Activated T-helper 1 cell treated with anti-CD3 and anti-CD28 coated beads, Interleukin-12 subunit alpha, Interleukin-12 subunit beta, Interleukin-2, Interleukin-4 antibody, amounts not matched to agents 30 ng/mL and 10 ng/mL and 1 ng/mL, durations not matched to agents 14 hours and 24 hours and 36 hours (primary cell): ENCODE measurements at places on chromosomes 6 and 20.

DNA sequence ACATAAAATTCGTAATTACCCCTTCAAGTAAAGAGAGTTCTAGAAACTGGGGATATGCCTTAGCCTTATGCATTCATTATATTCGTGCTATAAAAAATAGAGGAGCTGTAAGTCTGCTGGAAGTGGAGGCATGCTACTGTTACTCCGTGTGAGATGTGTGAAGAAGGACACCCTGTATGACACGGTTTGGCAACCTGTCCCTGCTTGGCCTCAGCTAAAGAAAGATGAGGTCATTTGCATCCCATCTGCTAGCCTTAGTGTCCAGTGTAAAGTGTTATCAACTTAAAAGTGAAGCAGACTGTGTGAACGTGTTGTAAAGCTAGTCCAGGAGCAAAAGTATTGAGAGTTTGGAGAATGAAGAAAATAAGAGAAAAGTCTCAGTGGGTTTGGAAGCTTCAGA, 135.1 kb upstream of the RAB32 start:
- no peak for DNase-seq

- DNase-seq, result no peak
Observed at GRCh38 chr6:107642861-107643328, 153.0 kb downstream of the SOBP start.

- DNase-seq, result no peak
Observed at GRCh38 chr20:17611540-17612286, 41.8 kb downstream of the DSTN start.

DNA sequence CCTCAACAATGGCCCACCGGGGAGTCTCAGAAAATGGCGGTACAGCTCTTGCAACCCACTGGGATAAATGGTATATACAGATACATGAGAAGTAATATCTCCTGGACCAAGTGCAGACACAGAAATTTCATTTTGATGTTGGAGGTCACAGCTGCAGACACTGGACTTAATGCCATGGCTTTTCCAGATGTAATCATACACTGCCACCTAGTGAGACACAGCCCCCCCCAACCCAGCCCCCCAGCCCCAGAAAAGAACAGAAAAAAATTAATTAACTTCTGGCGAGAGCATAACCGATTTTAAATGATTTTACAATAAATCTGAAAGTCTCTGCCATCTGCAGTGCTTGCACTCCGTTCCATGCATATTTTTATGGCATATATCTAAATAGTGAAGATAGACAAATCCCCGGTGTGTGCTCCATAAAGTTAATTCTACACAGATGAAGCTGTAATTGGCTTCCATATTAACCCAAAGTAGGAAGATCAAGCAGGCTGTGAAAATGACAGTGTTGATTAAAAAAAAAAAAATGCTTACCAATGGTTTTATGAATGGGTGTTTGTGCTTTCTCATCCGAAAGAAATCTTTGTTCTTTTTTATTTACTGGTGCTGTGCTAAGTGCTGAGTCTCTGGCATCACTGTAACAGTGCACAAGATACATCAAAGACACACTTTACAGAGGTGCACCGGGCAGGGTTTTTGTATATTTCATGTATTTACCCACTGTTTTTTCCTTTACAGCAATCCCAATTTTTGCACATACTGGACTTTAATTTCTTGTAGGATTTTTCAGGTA, 804.1 kb downstream of the TFAP2A start:
- DNase-seq, result no peak

- DNase-seq, result no peak
Observed at GRCh38 chr20:54320148-54320607, 112.3 kb downstream of the PFDN4 start.

DNA sequence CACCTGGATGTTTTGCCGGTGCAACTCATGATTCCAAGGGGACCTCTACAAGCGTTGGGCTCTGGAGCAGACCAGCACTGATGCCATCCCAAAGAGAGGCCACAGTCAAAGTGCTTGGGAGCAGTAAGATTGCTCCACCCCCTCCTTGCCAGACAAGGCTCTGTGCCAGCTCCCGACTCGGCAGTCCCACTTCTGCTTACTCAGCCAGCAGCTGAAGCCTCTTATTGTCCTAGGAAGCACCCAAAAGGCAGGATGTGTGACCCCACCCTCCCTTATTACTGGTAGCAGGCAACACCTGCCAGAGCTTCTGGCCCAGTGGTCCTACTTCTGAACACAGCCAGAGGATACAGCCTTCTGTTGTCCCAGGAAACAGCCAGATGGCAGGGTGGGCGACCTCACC, 614.2 kb downstream of the TENT5A start:
- DNase-seq, result no peak

DNA sequence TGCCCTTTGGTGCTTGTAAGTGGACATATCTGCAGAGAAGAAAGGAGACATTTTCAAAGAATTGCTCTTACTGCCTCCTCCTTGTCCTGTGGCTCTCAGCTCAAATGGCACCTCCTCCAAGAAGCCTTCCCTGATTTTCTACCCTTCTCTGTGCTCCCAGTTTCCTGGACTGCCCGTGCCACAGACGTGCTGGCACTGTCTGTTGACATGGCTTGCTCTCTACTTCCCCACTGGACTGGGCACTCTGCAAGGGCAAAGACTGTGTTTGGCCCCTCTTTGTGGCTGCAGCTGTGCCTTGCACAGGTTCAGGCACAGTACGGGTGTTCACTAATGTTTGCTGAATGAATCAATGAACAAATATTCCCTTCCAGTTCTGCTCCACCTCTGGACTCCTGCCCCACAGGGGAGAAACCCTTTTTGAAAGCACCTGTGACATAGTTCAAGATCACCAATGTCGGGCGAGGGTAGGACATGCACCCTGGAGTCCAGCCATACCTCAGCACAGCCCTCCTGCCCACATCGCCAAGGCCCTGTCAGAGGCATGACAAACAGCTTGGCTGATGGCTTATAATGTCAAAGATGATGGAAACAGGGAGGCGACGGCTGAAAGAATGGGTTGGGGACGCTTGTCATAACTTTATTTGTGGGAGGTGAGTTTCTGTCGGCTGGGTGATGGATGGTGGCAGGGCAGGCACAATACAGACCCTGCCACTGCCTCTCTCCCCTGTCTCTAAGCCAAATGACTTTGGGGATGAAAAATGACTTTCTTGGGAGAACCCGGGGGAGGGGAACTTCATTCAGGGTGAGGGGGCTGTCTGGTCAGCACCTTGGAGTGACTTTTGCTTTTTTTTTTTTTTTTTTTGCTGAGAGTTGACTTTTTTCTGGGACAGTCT, 15.6 kb upstream of the CTNNBL1 start:
- DNase-seq, result no peak

DNA sequence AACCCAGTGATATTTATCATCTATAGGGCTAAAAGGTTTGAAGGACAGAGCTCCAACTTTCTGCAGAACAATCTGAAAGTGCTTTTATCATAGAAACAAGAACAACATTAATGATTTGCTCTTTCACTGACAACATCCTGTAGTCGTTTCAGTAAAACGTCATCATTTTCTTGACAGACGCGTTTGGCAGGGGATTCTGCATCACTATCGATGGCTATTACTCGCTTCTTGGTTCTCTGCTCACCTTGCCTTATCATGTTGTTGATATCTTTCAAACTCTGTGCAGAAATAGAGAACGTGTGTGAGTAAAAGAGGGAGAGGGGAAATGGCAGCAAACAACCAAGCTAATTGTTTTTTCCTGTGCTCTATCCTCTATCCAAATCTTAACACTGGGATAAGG, 47.1 kb upstream of the SAMHD1 start:
- DNase-seq, result no peak

DNA sequence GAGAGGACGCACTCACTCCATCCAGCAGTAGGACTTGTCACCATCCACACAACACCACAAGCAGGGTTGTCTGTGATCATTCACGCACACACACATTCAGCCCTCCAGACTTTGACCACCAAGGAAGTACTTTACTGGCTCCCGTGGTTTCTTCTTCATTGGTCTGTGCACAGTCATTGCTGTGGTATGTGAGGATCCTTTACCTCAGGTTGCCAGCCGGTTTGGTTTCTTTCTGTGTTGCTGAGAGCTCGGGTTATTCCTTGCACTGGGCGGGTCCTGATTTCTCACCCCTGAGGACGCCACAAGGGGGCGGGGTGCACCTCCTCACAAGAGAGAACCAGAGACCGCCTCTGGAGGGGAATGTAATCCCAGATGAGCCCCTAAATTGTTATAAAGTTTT, 11.2 kb downstream of the SLC35A1 start:
- DNase-seq, result no peak

GRCh38 chr20:62219992-62220665, at the start of gene HRH3:
TSS of gene HRH3 (minus strand) at chr20:62220278. CDS start at chr20:62219970, 308 bp downstream.
- peak; percentile 47 for DNase-seq

GRCh38 chr6:44831002-44831610, 443.6 kb downstream of the CDC5L start:
- DNase-seq, result no peak

DNA sequence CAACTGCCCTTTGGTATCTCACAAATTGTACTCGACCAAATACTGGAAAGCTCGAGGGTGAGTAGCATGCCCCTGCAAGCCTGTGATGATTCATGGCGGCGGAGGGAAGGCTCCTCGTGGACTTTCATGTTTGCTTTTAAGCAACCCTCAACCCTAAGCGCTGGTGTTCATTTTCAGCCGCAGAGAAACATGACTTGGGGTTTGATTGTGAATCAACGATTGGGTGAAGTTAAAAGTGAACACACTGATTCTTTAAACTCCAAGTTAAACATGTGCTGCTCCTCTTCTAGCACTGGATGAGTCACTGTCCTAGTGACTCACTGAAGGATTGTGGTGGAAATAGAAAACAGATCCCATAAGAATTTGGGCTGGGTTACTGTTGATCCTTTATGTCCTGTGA, 8.3 kb downstream of the CD109 start:
- no peak for DNase-seq

DNA sequence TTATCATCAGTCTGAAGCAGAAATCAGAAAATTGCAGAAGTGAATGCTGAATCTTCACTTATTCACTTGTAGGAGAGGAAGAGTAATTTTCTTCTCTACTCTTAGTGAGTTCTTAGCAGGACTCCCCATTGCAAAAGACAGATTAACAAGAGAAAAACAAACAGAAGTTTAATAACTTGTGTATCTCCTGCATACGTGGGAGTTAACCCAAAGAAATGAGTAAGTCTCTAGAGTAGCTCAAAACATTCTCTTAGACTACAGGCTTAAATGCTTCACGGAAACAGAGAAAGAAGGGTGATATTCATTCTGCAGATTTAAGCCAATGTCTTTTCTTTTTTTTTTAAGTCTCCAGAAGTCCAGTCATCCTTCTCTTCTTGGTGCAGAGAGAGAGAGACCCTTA, 97.9 kb upstream of the TMEM181 start:
- DNase-seq, result no peak

DNA sequence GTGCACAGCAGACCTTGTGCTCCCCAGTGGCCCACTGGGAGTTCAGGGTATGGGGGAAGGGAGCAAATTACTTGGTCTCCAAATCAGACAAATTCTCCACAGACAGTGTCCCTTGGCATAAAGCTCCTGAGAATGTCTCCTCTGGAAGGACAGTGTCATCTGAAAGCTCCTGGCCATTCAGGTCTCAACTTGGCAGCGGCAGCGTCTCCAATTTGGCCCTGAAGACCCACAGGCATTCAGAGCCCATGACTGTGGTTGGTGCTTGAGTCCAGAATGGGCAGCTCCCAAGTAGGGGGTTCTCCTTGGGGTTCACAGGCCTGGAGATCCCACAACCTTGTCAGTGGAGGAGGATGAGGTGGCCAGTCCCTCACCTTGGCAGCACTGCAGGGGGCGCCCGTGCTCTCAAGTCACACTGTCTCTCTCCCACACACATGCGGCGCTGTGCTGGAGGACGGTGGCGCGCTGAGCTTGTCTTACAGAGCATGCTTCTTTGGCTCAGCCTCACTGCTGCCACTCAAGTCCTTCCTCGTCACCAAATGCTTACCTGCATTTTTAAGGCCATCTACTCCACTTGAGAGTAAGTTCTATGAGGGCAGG, 20.7 kb downstream of the DYNLRB1 start:
- no peak for DNase-seq

DNA sequence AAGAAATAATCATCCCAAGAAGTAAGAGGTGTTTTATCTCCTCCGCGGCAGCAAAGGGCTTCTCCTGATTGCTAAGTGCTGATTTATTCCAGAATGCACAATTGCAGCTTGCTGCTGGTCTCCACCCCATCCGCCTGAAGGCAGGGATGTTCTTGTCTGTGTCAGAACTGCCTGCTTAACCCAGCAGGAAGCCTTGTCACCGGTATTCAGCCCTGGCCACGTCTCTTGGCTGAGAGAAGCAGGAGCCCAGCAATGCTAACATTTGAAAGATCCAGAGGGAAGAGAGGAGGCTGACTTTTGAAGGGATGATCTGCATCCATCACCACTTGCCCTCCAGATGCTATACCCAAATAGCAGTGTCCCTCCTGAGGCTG, 4.2 kb downstream of the SCML4 start:
- DNase-seq, result peak; percentile 25
